ENCODE measurements at places on chromosomes 16 and 17.

DNA sequence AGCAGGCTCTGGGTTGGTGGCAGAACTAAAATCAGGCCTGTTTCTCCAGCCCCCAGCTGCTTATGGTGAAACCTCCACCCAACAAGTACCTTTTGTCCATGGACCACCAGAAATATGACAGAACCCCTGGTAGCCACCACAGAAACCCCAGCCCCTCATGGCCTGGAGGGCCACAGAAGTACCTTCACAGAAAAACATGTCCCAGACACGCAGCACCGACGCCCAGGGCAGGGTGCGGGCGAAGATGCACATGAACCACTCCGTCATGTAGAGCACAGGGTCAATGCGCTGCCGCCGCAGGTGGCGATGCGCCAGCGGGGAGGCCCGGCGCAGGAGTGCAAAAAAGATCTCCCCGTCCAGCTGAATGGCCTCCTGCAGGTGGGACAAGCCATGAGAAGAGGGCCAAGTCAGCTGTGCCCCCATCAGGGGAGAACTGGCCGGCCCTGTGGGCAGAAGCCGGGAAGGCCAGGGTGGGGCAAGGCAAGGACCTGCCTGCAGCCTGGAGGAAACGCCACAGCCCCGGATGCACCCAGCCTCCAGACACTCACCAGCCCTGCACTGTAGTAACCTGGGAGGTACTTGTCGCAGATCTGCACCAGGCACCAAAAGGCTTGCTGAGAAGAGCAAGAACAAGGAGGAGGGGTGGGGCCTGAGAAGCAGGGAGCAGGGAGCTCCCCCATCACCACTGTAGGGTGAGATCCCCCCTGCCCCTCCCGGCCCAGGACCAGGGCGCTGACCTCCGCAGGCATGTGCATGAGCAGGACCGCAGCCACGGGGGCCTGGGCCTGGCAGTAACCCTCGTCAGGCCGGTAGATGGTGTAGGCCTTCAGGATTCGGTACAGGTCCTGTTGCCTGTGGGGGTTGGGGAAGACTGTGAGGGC lies 4.1 kb upstream of the CD2BP2 start:
- no peak for DNase-seq

DNA sequence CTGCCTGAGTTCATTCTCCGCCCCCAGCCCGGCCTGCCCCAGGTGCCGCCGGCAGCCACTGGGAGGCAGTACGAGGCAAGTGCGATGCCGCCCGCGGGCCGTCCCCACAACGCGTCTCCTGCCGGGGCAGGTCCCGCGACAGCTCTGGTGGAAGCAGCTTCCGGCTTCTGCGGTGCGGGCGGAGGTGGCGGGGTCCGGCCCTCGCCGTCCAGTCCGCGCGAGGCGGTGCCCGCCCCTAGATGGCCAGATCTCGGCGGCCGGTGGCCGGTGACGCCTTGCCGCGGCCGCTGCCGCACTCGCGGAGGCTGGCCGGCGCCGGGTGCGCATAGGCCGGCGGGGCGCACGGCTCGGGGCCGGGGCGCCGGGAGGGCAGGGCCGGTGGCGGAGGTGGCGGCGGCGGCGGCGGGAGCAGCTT lies 1.8 kb downstream of the GJD3 start:
- peak; percentile 75 for DNase-seq

DNA sequence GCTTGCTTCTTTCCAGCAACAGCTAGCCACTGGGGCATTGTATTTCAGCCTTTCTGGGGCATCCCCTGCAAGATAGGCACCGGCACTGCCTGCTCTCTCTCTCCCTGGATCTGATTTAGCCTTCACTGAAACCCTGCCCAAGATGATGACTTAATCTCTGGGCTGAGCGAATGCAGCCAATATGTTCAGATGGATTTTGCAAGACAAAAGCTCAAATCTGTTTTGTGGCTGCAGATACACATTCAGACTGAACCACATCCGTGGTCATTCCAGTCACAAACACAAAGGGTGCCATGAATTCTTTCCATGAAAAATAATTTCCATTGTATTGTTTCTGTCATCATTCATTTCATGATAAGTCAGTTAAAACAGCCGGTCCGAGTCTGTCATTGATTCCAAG lies 24.2 kb downstream of the SOST start:
- no peak for DNase-seq

DNA sequence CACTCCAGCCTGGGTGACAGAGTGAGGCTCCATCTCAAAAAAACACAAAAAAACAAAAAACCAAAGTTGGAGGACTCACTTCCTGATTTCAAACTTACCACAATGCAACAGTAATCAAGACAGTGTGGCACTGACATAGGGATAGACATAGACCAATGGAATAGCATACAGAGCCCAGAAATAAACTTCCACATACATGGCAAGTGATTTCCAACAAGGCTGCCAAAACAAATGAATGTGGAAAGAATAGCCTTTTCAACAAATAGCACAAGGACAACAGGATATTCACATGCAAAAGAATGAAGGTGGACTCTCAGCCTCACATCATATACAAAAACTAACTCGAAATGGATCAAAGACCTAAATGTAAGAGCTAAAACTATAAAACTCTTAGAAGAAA lies 36.8 kb upstream of the RASD1 start:
- no peak for DNase-seq

GRCh38 chr17:67503184-67503583 lies 126.1 kb downstream of the PITPNC1 start:
- no peak for DNase-seq

DNA sequence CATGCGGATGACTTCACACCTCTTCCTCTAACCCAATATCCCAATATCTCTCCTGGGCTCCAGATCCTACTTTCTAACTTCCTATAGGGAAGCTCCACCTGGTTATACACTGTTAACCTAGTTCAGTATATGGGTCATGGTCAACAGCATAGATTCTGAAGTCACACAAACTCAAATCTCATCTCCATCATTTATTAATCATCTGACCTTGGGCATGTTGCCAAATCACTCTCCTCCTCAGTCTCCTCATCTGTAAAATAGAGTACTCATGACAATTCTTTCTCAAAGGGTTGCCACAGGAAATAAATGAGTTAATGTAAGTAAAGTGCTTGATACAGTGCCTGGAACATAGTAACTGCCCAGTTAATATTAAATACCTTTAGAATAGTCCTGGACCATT lies 593 bp upstream of the CD300E start:
- no peak for DNase-seq

- no peak for DNase-seq
Measured at GRCh38 chr17:43701318-43701743, 39.6 kb upstream of the MEOX1 start.

GRCh38 chr17:57739402-57740234 lies 5.5 kb downstream of the CCDC182 start:
- no peak for DNase-seq

DNA sequence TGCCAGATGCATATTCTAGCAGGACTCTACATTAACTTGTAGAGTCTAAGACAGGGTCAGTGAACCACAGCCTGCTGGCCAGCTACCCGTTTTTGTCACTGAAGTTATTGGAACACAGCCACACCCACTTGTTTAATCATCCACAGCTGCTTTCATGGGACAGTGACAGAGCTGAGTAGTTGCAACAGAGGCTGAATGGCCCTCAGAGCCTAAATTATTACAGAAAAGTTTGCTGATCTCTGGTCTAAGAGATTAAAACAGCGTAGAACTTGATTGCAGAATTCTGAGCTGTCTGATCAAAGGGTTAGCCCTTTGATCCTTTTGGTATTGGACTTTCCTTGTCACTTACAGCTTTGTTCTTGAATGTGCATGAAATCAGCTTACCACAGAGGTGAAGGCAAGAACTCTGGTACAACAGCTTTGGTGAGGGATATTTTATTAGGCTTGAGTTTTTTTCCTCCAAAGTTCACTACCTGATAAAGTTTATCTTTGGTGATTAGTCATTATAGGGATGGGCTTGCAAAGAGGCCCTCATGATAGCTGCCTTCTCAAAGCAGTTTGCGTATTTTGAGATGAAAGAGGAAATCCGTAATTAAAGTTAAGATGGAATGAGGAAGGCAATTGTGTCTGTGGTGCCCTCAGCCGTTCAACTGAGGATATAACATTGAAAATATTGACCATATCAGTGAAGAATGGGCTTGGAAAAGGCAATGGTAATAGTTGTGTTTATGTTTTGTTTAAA lies 23.6 kb downstream of the ALDH3A2 start:
- DNase-seq: no peak

GRCh38 chr16:67028167-67028695 lies 718 bp upstream of the CBFB start:
- DNase-seq: no peak

DNA sequence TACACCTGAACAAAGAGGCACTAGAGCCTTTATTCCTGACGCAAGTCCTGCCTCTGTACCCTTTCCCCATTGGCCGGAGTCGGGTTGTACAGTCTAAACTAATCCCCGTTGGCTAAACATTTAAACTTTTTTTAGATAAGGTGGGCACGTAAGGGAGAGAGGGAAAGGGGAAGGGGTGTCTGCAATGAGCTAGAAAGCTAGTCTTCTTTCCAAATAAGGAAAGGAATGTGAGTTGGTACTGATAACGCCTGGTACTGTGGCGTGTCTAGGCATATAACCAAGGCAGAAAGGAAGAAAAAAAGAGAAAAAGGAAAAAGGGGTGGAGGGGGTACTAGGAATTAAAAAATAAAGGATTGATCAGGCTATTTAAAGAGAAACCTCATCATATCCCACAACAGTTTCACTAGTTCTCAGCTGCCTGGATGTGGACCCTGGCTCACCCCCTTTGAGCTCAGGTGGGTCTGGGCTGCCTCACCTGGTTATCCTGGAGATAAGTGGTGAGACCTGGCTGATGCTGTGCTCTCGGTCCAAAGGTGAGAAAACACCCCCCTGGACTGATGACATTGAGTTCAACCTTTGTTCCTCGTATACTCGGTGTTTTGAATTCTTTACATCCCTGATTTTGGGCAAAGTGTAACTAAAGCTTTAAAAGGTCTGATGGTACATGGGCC lies 90.9 kb upstream of the EEF2KMT start:
- no peak for DNase-seq

DNA sequence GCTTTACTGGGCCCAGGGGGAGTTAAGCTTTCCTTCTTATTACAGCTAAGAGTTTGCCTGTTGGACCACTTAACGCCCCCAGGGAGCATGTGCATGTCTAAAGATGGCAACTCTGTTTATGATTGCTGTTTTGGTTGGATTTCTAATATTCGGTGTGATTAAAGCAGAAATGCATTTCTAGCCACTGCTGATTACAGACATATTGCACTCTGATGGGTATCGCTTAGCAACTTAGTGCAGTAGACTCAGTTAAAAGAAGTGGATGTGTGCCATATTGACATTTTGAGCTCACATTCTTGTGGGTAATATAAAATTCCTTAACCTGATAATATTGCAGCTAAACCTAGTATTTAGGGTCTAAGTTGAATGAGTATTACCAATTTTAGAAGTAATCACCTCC lies 4.2 kb downstream of the NF1 start:
- no peak for DNase-seq

Measured in stimulated activated CD4-positive, alpha-beta T cell treated with anti-CD3 and anti-CD28 coated beads, TNF-alpha, amount 100 ng/mL, for 24 hours (primary cell).